ENCODE measurements at places on chromosomes 1 and 21.

- DNase-seq: no peak
Measured at GRCh38 chr1:160997323-160998038, 23.5 kb downstream of the F11R start.

DNA sequence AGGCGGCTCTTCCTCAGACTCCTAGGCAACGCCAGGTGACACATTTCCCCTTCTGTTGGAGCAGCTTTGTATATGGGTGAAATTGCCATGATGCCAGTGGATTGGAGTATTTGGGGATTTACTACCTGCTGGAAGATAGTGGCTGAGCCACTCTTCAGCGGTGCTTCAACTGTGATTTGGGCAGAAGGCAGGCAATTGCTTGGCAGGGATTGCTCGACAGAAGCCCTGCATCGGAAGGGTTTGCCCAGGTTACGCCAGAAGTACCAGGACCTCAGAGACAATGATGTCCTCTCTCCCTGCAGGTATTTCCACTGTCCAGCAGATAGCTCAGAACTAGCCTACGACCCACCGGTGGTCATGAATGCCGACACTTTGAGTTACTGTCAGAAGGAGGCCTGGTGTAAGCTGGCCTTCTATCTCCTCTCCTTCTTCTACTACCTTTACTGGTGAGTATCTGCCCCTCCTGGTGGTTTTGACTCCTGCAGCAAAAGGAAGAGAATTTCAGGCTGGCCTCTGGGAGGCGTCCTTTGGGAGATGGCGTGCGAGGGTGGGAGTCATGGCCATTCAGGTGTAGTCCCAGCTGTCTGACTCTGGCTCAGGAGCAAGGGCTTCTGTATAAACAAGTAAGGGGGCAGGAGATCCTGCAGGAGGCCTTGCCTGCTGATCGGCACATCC lies 118.3 kb downstream of the CNIH3 start:
- no peak for DNase-seq

GRCh38 chr1:113647164-113647563 lies 112.1 kb downstream of the PHTF1 start:
- DNase-seq: no peak

- DNase-seq: no peak
Measured at GRCh38 chr1:58895559-58896145, 111.8 kb upstream of the JUN start.

- DNase-seq: no peak
Measured at GRCh38 chr21:33359446-33359845, 34.7 kb downstream of the IFNAR1 start.

DNA sequence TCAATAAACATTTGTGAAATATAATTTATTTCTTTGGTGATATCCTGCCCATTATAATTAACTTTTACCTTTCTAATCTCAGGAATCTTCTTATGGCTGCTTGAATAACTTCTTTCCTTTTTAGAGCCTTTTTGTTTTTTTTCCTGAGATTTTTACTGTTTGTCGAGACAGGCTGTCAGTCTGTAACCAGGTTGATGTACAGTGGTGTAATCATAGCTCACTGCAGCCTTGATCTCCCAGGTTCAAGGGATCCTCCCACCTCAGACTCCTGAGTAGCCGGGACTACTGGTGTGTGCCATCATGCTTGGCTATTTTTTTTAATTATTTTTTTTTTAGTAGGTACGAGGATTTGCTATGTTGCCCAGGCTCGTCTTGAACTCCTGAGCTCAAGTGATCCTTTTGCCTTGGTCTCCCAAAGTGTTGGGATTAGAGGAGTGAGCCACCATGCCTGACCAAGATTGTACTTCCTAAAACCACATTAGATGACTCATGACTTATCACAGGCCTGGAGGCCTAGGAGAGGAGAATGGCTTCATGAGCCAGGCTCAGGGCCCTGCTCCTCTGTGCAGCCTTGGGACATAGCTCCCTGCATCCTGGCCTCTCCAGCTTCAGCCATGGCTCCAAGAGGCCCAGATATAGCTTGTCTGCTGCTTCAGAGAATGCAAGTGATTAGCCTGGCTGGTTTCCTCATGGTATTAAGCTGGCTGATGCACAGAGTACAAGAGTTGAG lies 48.6 kb downstream of the CTH start:
- no peak for DNase-seq

DNA sequence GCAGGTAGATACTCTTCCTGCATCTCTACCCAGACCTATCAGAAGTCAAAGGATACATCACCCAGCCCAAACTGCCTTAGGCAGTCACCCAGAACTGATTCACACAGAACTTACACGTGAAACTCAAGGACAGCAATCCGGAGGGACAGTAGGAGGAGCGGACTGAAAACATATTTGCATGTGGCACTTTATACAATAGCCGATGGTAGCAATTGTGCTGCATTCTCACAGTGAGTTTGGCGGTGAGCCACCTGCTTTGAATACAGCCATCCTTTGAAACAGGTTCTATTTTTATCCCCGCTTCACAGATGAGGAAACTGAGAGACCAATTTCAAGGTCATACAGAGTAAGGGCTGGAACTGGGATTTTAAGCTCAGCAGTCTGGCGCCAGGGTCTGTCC lies 69.5 kb downstream of the EDEM3 start:
- no peak for DNase-seq

GRCh38 chr1:27884006-27884954 lies 11.9 kb downstream of the THEMIS2 start:
- DNase-seq: no peak

DNA sequence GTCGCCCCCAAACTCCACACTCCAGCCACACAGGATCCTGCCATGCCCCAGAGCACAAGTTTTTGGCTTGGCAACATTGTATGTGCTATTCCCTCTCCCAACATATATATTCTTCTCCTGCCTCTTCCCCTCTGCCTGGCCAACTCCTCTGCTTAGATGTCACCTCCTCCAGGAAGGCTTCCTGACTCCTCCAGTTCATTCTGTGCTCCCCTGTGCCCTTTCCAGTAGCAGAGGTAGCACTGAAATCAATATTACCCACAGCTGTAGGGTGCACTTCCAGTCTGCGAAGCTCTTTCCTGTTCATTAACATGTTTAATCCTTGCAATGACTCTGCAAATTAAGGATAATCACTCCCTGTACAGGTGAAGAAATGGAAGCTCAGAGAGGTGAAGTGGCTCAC lies 21.2 kb downstream of the ALDH4A1 start:
- no peak for DNase-seq

DNA sequence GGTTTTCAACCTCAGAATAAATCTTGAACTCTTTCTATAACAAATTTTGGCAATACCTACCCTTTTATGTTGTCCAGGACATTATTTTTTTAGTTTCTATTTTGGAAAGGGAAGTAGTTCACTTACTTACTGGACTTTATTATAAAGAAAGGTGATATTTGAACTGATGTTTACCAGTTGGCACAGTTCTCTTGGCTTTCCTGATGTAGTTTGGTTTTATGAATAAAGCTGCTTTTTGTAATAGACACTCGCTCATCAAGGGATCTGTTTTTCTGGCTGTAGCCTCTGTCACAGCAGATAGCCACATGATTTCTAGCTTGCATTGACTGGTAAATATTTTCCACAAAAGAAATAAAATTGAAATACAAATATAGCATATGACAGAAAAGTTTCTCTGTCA lies 40.9 kb upstream of the METTL18 start:
- DNase-seq: no peak

- DNase-seq: no peak
Measured at GRCh38 chr1:182410620-182411273, 10.3 kb upstream of the TEDDM1 start.

- no peak for DNase-seq
Measured at GRCh38 chr1:119947468-119947867, 51.2 kb upstream of the ADAM30 start.

- DNase-seq: no peak
Measured at GRCh38 chr1:168362991-168363390, 82.3 kb downstream of the TBX19 start.

DNA sequence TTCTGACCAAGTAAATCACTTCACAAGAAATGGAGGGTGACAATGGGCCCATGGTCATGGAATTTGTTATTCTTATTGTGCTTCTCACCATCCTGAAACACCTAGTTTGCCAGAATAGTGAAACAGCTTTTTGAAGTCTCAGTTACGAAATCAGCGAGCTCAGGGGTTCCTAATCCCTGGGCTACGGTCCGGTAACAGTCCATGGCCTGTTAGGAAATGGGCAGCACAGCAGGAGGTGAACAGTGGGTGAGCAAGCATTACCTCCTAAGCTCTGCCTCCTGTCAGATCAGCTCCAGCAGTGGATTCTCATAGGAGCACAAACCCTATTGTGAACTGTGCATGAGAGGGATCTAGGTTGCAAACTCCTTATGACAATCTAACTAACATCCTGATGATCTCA lies 1356.3 kb downstream of the KCNT2 start:
- no peak for DNase-seq

DNA sequence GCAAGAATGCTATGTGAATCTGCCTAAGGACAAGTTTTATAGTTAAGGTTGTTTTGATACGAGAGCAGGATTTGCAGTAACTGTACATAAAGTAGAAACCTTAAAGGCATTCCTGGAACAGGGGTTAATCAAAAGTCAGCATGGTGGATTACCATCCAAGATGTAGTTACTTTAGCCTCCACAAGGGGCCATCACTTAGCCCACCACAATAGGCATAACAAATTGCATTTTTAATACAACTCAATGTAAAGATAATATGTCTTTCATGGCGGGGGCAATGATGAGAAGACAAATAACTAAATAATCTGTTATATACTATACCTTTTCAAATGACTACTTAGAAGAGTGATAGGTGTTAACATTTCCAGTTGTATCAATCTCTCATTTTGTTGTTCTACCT lies 611.2 kb upstream of the ADGRL4 start:
- DNase-seq: no peak

GRCh38 chr1:116666187-116667077 lies 1.1 kb downstream of the IGSF3 start:
- DNase-seq: no peak

DNA sequence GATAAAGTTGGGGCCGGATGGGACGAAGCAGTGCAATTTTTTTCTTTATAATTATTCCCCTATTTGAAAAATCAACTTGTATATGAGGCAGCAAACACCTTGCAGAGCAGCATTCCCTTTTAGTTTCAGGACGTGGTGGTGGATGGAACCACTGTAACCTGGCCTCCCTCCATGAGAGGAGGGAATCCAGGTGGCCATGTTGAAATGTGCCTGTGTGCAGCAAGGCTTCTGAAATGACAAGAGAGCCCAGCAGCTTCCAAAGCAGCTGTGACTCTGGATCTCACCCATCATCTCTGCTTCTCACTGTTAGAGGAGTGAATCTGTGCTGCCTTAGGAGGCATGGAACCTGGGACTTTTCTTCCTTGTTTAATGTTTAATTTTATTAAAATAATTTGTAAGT lies 42.3 kb downstream of the NFIA start:
- no peak for DNase-seq

GRCh38 chr1:64956733-64957441 lies 9.5 kb downstream of the JAK1 start:
- DNase-seq: no peak

DNA sequence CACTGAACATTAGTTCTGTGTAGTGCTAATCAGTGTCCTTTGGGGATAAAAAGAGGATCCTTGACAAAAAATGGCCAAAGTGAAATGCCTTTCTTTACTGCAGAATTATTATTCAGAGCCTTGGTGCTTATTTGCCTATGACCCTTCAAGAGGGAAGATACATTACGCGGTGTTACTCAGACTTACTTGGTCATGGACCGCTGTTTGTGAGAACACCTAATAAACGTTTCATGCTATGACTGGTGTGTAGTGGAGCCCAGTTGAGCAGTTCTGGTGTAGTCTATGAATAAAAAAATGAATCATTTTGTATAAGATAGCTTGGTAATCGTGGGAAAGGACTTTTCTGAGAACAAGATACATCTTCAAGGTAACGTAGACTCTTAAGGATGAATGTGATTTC lies 8.3 kb downstream of the NFYC start:
- DNase-seq: no peak

DNA sequence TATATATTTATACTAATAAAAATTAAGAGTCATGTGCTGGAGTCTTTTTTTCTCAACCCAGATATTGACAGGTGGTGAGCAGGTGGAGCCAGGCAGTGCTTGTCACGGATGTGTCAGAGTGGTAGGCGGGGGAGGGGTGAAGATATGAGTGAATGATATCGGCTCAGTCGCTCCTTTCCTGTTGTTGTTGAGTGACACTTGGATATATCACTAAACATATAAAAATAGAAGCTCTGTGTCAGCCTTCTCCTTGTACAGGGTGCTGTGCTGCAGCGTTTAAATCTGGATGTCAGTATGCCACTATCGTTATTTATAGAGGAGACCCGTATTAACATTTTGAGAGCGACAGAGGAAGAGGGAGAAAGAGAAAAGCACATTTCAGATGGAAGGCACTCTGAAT lies 339.6 kb downstream of the NUF2 start:
- DNase-seq: peak; percentile 25

DNA sequence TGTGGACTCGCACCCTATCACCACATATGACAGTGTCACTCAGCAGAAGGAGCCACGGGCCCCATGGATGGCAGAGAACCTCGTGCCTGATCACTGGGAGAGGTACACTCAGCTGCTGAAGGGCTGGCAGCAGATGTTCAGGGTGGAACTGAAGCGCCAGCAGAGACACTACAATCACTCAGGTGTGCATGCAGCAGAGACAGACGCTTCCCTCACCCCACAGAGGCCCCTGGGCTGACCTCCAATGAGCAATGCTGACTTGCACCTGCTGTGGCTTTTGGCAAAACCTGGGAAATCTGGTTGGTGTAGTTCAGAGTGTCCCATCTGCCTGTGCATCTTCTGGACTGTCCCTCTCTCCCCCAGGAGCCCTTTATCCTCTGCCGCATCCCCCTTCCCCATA lies 51.9 kb downstream of the KIAA1614 start:
- DNase-seq: peak; percentile 67

GRCh38 chr1:100989306-100990077 lies 36.1 kb downstream of the DPH5 start:
- no peak for DNase-seq

DNA sequence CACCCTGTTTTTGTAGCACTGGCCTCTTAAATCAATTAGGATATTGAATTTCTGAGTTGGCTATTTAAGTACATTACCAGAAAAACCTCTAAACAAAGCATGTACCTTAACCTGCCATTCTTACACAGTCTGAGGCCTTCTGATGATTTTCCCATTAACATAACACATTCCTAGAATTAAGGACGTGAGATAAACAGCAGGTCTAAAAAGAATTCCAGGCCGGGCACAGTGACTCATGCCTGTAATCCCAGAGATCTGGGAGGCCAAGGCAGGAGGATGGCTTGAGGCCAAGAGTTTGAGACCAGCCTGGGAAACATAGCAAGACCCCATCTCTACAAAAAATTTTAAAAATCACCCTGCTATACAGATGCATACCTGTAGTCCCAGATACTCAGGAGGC lies 18.0 kb upstream of the LRRC8D start:
- DNase-seq: no peak
